Activated CD4-positive, alpha-beta T cell treated with anti-CD3 and anti-CD28 coated beads, Interleukin-2, amount 50 U/mL, for 48 hours (primary cell): ENCODE measurements at places on chromosomes 7 and 10.

GRCh38 chr10:666237-667012 is 23.0 kb downstream of the DIP2C start:
- no peak for DNase-seq

- no peak for DNase-seq
Observed at GRCh38 chr7:35268953-35269352, 15.1 kb upstream of the TBX20 start.

- DNase-seq, result peak; percentile 31
Observed at GRCh38 chr7:69739190-69739589, 140.9 kb downstream of the AUTS2 start.

- DNase-seq, result no peak
Observed at GRCh38 chr10:71390461-71390835, 6.3 kb upstream of the CDH23 start.

GRCh38 chr10:133151543-133151972 is 8.5 kb upstream of the KNDC1 start:
- no peak for DNase-seq
